ENCODE measurements at places on chromosomes 5 and 9.

DNA sequence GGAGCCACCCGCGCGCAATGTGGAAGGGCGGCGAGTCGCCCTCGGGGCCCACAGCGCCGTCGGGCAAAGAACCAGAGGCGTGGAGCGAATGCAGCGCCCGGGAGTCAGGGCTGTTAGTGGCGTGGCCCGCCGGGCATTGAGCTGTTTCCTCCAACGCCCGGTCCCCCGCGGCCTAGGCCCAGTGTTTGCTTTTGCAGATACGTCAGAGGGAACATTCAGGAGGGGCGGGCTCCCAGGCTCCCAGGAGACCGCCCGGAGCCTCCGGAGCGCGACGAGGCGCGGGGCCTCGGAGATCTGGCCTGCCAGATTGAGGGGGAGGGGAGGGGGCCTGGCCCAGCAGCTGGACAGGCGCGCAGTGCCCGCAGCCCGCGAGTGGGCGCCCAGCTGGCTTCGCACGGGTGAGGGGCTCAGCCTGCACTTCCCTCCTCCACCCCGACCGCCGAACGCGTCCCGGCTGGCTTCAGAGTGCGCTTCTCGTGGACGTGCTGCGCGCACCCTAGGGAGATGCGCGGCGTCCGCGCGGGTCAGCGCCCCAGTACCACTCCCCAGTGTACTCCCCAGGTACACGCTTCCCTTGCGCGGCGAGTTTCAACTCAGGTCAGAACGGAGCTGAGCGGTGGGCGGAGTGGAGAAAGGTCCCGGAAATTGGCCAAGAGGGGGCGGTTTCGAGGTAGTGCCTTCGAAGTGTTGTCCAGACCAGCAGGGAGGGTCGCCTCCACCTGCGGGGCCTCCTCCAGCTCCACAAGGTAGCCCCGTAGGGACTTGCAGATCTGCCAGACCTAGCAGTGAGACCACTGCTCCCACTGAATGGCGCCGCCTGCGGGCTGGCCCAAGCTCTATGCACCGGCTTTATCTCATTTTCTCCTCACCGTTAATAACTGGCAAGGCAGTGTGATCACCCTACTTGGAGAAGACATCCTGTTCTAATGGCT, 130.4 kb downstream of the TMEM174 start:
- DNase-seq, result no peak

DNA sequence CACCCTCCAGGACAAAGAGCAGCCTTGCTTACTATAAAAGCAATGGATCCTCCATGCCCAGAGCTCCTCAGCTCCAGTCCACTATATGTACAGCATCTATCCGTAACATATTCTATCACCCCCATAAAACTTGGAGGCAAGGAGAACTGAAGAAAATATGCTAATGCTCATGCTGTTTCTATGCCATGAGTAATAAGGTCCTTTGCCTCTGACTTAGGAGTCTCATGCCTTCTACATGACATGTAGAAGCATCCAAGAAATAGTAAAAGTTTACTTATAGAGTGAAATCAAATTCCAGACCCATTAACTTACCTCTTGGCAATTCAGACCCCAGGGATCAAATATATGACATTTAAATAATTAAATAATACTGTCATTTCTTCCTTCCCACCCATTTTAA, 33.7 kb downstream of the SSBP2 start:
- DNase-seq, result peak; percentile 18

DNA sequence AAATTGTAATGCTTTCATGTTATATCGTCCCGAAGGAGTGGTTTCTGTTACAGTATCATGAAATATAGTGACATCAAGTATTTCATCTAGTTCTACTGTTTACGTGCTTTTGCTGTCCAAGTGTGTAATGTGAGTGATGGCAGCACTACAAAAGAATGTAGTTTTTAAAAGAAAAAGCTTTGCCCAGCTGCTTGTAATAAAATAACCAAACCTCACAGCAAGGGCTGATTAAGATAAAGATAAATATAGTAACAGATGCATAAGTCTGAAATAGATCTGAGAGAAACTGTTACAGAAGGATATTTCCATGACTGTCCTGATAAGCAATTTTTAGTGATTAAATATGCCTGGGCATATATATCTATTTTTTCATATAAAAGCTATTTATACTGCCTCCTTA, 106.4 kb downstream of the AUH start:
- peak; percentile 72 for DNase-seq

DNA sequence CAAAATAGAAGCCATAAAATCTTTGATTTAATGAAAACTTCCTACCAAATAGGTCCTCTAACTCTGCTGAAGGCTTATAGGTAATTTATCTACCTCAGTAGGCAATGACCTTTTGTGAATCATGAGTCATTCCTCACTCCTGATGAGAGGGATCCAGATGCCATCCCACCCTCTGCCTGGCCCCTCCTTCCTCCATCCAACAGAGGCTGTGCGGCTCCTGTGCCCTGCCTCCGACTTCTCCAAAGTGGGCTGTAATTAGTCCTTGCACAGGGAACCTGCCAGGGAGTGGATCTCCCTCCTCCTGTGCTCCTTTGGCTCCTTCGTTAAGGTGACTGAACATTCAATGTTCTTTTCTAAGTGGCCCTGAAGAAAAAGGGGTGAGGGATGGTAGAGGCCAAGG, 213.9 kb upstream of the TBCA start:
- no peak for DNase-seq

DNA sequence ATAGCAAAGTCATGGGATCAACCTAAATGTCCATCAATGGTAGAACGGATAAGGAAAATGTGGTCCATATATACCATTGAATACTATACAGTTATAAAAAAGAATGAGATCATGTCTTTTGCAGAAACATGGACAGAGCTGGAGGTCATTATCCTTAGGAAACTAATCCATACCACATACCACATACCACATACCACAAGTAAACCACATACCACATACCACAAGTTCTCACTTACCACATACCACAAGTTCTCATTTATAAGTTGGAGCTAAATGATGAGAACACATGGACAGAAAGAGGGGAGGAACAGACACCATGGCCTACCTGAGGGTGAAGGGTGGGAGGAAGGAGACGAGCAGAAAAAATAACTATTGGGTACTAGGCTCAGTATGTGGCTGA, 154.6 kb upstream of the GHR start:
- peak; percentile 64 for DNase-seq

DNA sequence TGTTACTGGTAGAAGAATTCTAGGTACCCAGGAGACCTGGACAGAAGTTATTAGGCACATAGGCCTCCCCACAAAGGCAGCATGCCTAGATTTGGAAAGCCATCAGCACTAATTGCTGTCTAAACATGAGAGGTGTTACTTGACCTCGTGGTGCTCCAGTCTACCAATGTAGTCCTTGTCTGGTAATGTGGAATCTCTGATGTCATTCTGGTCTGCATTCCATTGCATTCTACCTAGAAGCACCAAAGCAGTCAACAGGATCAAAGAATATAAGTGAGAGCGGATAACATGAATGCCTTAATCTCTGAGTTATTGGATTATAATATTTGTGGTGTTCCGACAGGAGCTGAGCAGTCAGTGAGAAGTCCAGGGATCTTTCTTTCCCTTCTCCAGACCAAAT, 175.2 kb downstream of the PSAT1 start:
- no peak for DNase-seq

DNA sequence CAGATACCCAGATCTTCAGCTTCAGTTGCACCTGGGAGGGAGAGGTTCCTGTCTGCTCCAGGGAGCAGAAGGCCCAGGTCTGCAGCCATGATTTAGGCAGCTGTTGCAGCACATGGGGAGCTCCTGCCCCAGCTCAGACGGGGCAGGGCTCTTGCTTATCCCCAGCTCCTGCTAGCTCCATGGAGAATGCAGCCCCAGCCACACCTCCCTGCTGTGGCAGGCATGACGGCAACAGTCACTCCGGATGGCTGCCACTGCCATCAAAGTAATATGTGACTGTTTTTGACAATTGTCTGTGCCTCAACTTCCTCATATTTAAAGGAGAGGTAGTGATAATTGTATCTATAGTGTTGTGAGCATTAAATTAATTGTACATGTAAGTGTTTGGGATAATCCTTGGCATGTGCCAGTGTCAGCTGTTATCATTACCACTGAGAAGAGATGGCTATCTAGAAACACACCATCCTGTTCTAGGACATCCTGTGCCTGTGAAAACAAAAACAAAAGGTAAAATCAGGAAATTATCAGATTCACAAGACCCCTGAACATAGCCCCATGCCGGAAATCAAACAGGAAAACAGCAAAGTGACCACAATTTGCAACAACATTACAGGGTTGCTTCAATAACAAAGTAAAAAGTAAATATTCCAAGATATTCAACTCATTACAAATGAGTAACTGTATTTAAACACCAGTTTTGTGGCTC, 1048.8 kb upstream of the ACO1 start:
- DNase-seq, result no peak

- no peak for DNase-seq
These were observed 26.3 kb downstream of the CSF2 start for GRCh38 chr5:132099905-132100304.

GRCh38 chr5:77683171-77683732, 44.7 kb upstream of the OTP start:
- DNase-seq, result peak; percentile 81

- no peak for DNase-seq
These were observed 504.5 kb upstream of the ITGA1 start for GRCh38 chr5:52283221-52283620.

DNA sequence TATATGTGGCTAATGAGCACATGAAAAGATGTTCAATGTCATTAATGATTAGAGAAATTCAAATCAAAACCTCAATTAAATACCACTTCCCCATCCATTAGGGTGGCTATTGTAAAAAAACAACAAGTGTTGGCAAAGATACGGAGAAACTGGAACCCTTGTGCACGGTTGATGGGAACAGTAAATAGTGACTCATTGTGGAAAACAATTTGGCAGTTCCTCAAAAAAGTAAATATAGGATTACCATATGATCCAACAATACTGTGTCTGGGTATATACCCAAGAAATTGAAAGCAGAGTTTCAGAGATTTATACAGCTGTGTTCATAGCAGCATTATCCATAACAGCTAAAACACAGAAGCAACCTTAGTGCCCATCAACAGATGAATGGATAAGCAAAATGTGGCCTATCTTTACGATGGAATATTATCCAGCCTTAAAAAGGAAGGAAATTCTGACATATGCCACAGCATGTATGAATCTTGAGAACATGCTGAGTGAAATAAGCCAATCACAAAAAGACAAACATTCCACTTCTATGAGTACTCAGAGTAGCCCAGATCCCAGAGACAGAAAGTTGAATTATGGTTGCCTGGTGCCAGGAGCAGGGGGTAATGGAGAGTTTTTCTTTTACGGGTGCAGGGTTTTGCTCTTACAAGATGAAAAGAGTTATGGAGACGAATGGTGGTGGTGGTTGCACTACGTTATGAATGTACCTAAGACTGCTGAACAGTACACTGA, 41.4 kb upstream of the LRRC14B start:
- DNase-seq, result peak; percentile 79

DNA sequence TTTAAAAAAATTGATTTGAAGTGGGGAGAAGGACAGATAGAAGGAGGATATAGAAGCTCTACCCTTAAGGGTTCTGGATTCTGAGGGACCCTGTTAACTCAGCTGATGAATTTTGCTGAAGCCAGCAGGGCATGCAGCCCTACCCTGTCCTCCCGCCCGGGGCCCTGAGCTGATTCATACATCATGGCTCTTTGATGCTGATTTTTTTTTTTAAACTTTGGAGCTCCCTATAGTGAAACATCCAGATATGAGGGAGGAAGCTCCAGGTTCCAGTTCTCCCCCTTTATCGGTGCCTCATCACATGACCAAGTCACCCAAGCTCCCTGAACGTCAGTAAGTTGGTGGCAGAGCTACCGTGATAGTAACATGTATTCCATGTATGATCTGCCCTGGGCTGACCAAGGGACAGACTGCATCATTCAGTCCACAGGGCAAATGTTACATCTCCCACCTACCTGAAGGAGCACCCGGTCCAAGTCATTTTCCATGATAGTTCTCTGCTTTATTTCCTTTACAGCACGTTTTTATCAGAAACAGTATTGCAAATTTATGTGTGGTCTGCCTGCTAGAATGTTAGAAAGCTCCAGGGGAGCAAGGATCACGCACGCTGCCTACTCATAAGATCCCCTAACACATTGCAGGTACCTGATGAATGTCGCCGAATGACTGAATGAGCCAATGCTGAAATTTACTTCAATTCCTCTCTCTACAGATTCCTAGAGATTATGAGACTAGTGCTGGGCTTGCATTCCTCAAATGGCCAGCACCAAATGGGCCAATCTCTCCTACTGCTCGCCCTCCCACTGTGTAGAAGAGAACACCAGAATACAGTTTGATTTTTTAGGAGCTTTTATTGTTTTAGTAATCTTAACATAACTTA, 25.9 kb downstream of the SPARC start:
- DNase-seq, result peak; percentile 80

GRCh38 chr9:123373447-123373923, 17.5 kb downstream of the CRB2 start:
- DNase-seq, result no peak

- DNase-seq, result peak; percentile 8
These were observed 401.6 kb upstream of the PRR16 start for GRCh38 chr5:120062515-120062917.

DNA sequence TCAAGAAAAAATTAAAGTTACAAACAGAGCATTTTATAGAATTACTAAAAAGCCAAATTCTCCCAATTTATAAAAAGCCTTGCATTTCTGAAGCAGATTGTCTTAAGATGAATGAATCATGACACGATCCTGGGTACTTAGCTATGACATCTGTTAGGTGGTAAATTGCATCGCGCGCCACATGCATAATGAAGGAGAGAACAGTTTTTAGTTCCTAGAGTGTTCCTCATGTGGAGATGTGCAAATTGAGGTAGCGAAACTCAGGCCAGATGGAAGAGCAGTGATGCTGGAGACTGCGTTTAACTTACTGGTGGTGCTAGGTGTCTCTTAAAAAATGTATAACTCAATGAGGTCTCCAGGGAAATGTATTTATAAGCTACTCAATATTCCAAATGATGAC, 516.1 kb downstream of the EFNA5 start:
- no peak for DNase-seq

DNA sequence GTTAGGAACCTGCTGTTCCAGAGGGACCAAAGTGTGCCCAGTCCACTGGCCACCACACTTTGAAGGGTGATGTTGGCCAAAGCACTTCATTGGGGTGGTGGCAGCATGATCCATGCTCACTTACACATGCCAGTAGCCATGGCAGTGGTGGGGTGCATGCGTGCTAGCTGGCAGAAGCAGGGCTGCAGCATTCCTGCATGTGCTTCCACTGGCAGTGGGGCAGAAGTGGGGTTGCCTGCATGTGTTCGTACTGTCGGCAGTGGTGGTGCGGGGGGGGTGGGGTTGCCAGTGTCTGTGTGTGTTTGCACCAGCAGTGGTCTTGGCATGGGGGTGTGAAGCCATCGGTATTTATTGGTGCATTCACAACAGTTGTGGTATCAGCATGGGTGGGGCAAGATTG, 260.3 kb upstream of the ANKH start:
- DNase-seq, result no peak

GRCh38 chr9:134702291-134702690, 60.7 kb downstream of the COL5A1 start:
- DNase-seq, result no peak

GRCh38 chr5:82422751-82423181, 144.6 kb upstream of the RPS23 start:
- peak; percentile 77 for DNase-seq

- DNase-seq, result peak; percentile 28
These were observed 12.9 kb downstream of the ARHGAP26 start for GRCh38 chr5:142782976-142783530.

All from fibroblast of mammary gland (primary cell).